ENCODE measurements at places on chromosomes 5 and 9.
A peak's percentile ranks its signal among the peaks of the same experiment; 100 is the strongest.

GRCh38 chr9:109549386-109549785 is 51.3 kb upstream of the PTPN3 start:
- no peak for DNase-seq

DNA sequence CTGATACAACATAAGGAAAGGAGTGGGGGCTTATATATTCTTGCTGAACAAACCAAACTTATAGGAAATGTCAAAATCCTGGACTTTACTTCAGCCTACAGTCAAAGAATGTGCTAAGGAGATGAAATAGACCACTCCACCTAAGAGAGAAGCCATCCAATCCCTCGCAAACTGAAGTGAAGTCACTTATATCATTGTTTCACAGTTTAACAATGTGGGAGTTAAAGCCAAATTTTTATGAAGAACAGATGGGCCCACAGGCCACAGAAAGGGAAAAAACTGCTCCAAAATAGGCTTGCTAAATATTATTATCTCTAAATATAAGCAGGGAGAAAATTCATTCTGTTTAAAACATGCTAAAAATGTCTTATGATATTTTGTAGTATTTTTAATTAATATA is 233.3 kb downstream of the GAS1 start:
- DNase-seq = no peak

- peak; percentile 49 for DNase-seq
These were observed 732 bp upstream of the SMIM15 start for GRCh38 chr5:61162832-61163567.

- no peak for DNase-seq
These were observed 40.3 kb downstream of the CSF1R start for GRCh38 chr5:150046031-150046430.

DNA sequence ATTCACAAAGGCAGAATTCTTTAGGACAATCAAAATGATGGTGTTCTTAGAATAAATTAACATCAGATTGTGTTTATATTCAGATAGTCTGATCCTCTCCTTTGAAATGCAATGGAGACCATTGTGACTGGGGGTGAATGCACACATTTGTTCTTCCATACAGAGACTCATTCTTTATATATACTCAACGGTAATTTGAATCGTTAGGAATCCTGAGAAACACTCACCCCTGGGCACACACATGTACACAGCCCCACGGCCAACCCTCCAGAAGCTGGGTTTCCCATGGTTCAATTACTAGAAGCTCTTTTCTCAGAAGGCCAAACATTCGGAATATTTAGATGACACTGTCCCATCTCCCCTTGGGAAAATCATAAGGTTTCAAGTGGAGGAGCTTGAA is 57.5 kb upstream of the EPB41L4B start:
- no peak for DNase-seq

DNA sequence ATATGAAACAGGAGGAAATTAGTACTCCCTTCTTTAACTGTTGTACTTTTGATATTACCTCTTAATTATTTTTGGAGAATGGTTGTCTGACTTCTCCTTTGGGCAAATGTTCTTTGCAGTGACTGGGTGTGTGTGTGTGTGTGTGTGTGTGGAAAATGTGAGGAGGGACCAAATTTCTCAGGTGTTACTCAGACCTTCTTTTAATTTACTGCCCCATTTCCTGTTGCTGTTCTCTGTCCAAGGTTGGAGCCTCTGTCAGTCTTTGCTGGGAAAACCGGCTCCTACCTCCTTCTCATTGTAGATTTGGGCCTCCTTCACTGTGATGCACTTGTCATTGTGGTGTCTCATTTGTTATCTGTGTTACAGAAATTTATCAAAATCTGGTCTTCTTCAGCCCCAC is 68.4 kb downstream of the PBX3 start:
- DNase-seq = peak; percentile 12

DNA sequence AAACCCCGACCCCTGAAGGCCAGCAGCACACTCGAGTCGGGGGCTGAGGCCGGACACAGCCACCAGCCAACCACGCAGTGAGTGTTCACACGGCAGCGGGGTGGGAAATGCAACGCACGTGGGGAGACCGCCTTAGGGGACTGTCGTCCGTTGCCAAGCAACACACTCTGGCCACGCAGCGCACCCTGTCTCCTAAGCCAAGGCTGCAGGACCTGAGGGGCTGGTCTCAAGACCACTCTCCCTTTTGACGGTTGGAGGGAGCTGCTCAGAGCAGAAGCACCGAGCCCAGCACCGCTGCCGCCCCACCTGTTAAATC is 7.5 kb downstream of the BRD9 start:
- DNase-seq = no peak

GRCh38 chr9:133888048-133888808 is 103.9 kb downstream of the VAV2 start:
- DNase-seq = peak; percentile 4

- DNase-seq = no peak
These were observed 304.7 kb downstream of the NTRK2 start for GRCh38 chr9:84974258-84974657.

DNA sequence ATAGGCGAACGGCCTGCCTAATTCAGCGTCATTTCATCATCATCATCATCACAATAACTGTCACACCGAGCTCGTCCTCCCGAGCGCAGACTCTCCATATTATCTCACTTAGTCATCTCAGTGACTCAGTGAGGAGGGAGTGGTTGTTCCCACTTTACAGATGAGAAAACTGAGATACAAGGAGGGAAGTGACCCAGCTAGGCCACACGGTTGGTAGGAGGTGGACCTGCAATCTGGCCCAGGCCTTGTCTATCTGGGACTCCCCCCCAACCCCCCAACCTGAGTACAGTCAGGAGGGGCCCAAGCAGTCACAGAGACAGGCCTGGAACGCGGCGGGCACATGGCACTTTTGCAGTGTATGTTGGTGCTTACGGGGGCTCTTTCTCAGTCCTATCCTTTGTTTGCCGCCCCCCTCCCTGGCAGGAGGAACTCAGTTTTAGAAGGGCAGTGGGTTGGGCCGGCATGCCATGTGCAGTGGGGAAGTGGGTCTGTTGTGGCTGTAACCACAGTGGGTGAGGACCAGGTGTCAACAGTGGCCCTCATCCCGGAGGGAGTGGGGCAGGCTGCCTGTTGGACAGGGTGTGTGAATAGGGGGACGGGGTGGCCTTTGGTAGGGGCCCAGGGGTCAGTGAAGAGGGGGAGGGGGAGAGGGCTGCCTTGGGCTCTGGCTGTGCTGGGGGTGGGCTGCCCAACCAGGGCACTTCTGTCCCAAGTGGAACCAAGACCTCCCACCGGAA is 1.7 kb upstream of the RXRA start:
- DNase-seq = no peak

- DNase-seq = no peak
These were observed 71.2 kb downstream of the UHRF2 start for GRCh38 chr9:6484210-6484609.

- DNase-seq = peak; percentile 34
These were observed 402 bp downstream of the BRD8 start for GRCh38 chr5:138177941-138178515.

DNA sequence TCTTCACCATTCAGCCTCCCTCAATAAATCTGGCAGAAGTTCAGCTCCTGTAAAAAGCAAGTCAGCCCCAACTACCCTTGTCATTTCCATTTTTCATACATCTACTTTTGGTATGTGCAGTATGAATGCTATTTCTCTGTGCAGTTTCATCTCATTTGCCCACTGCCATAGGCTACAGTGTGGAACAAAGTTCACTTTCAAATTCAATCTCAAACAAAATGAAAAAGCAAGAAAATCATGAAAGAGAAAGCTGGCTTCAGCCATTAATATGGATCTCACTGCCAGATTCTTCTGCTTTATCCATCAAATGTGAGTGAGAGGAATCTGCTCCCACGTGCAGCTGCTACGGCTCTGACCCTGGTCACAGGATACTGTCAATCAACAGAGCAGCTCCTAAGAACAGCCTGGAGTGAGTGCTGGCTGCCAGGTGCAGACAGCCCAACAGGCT is 494.2 kb downstream of the ZNF608 start:
- DNase-seq = no peak

DNA sequence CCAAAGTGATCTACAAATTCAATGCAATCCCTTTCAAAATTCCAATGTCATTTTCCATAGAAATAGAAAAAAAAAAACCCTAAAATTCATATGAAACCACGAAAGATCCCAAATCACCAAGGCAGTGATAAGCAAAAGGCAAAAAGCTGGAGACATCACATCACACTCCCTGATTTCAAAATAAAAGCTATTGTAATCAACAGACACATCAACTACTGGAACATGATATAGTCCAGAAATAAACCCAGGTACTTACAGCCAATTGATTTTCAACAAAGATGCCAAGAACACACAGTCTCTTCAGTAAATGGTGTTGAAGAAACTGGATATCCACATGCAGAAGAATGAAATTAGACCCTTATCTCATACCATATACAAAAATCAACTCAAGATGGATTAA is 224.0 kb downstream of the WDR70 start:
- DNase-seq = no peak

GRCh38 chr5:138981586-138981985 is 106.5 kb upstream of the LRRTM2 start:
- DNase-seq = no peak

- peak; percentile 46 for DNase-seq
These were observed 135.6 kb downstream of the LIFR start for GRCh38 chr5:38420691-38421390.

DNA sequence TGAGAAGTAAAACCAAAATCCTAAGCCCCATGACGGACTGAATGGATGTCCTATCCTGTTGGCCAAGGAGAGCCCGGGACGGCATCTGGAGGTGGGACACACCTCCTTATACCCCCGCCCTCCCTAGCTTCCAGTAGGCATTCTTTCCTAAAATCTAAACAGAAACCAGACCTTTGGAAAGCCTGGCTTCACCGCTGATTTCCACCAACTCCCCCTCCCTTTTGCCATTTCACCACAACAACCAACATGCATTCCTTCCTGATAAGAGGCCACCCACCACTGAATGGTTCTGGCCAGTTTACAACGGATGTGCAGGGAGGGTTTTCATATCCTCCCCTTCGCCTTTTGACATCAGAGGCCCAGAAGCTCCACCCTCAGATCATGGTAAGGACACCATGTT is 9.2 kb upstream of the RARS1 start:
- DNase-seq = no peak

- DNase-seq = peak; percentile 8
These were observed 293.9 kb downstream of the ZSWIM6 start for GRCh38 chr5:61625681-61626621.

GRCh38 chr5:33167541-33167940 is 273.2 kb upstream of the TARS1 start:
- no peak for DNase-seq

DNA sequence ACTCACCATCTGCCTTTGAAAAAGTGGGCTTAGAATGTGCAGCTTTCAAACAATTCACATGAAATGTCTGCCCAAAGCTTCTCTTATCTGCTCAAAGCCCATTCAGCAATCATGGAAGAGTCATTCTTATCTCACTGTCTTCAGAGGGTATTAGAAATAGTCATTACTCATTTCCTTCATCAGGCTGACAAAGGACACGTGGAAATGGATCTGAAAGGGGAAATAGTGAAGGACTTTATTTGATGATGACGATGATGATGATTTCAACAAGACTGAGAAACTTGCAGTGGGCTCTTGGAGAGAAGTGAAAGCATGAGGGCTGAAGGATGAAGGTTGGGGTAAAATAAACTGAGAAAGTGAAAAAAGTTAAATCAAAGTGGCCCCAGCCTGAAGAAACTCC is 194.3 kb downstream of the SMARCA2 start:
- DNase-seq = no peak

DNA sequence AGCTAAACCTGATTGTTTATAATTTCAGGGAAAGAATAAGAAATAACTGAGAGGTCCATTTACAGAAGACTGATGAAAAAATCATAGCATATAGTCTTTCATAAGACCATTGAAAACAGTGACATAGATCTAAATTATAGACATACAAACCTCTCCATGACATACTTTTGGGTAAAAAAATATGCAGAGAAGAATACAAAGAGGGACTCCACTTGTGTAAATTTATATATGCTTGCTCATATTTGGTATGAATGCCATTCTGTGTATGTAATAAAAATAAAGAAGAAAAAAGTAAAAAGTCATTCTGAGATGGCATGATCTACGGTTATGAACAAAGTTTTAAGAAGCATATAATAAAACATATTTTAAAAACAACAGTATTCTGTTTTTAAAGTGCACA is 310.7 kb downstream of the ASTN2 start:
- DNase-seq = no peak

GRCh38 chr5:152584103-152584502 is 179.0 kb upstream of the NMUR2 start:
- no peak for DNase-seq

- DNase-seq = no peak
These were observed 306.1 kb downstream of the EFNA5 start for GRCh38 chr5:107364443-107365319.

DNA sequence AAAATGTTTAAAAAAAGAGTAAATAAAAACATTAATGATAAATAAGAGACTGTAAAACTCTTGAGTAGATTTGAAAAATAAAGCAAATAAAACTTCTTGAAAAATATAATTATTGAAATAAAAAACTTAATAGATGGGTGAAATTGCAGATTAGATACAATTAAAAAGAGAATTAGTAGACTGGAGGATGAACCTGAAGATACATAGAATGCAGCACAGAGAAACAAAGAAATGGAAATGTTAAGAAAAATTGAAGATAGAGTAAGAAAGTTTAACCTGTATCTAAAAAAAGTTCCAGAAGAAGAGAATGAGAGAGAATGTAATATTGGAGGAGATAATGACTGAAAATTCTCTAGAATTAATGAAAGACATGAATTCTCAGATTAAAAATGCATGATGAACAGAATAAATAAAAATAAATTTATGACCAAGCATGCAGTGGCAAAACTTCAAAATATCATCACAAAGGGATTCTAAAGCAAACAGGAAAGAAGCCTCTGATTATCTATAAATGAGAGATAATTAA is 438.1 kb upstream of the CLINT1 start:
- DNase-seq = no peak

DNA sequence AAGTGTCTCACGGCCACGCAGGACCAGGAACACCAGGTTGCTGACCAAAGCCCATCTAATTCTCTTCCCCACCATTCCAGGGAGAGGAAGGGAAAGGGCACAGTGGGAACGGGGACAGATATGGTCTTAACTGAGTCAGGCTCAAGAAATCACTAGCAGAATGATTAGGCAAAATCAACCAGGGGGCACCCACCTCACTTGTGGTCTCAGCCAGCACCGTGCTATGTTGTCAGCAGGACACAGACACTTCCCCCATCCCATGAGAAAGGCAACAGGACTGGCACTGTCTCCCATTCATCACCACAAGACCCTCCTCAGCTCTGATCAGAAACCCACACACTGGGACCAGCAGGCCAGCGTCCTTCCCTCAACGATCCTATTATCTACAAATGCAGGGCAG is 2.9 kb downstream of the BICD2 start:
- no peak for DNase-seq

DNA sequence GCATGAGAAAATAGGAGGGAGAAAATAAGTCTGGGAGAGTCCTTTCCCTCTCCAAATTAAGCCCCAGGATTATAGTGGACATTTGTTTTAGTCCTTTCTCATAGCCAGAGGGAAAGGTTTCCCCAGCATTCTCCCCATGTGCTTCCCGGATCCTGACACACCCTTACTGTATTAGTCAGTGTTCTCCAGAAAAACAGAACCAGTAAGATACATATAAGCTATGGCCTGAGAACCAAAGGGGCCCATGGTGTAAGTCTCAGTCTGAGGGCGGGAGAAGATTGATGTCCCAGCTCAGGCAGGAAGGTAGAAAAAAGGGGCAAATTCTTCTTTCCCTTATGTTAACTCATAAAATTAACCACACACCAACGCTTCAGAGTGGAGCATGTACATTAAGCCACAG is 25.6 kb upstream of the SPATA31D4 start:
- no peak for DNase-seq

GRCh38 chr5:58544195-58544594 is 38.7 kb upstream of the RAB3C start:
- no peak for DNase-seq

GRCh38 chr5:179730852-179731251 is 1.8 kb upstream of the MAML1 start:
- no peak for DNase-seq
